Neural crest cell (in vitro differentiated cells): ENCODE measurements at places on chromosomes 2 and 18. TPM values are rescaled to one million over a fixed set of nuclear protein-coding genes. Genes with fewer than 3 reads are reported as not detected.

- DNase-seq = no peak
Measured at GRCh38 chr2:45812011-45812500, 160.6 kb downstream of the PRKCE start.

- no peak for DNase-seq
Measured at GRCh38 chr2:134917360-134917865, 1.2 kb upstream of the CCNT2 start.

GRCh38 chr2:241033336-241033987, 35.0 kb downstream of the SNED1 start:
- no peak for DNase-seq

- no peak for DNase-seq
Measured at GRCh38 chr2:214604861-214605260, 194.0 kb downstream of the VWC2L start.

DNA sequence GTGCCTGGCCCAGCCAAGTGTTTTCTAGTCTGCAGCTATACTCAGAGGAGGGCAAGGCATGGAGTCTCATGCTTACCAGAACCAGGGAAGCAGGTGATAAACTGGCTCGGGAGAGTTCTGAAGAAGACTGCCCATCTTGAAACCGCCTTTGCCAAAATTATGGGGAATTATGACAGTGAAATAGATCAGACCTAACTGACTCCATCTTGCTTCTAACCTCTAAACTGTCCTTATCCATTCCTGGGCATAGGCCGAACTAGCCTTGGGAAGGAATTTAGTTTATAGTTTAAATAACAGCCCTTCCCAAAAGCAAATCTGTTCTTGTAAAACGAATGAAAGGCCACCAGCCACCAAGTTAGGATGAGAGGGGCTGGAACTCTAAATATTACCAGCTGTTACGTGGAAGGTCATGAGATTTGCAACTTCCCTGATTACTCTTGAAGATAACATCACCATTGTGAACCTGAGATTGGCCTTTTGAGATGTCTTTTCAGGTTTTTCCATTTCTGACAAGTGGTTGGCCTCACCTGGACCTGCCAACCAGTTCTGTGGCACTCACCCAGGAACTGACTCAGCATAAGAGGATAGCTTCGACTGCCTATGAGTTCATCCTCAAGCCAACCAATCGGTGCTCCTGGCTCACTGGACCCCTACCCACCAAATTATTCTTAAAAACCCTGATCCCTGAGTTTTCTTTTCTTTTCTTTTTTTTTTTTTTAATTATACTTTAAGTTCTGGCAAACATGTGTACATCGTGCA, 23.4 kb downstream of the CHCHD5 start:
- DNase-seq = no peak

DNA sequence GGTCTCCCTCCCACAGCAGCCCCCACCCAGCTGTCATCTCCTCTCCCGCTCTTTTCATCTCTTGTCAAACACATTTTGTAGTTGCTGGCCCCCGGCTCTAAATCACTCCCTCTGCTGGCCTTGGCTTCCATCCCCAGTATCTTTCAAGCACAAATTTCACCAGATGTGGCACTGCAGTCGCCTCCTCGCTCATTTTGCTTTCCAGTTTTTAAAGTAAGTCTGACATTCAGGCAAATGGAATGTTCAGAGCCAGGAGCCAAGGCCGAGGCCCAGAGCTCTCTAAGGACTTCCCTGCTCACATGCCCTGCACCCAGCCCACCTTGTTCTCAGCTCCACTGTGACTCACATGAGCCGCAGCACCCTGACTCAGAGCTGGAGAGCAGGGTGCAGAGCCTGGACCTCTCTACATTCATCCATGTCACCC, 158.4 kb downstream of the GALNT14 start:
- no peak for DNase-seq

GRCh38 chr18:7749510-7749981, 182.4 kb downstream of the PTPRM start:
- no peak for DNase-seq

DNA sequence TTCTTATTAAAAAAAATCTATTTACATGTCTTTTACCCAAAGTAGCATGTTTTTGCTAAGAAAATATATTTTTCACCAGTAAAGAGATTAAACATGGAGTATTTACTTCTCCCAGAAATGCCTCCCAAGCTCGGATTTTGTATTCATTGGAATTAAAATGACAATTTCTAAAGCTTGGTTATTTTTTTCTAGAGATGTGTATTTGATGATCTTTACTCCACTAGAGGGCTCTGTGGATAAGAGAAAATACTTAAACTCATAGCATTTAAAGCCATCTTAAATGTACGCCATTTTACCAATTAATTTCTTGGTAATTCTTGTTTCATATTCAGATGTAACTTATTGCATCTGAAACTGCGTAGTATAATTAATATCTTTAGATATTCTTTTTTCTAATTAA, 461.4 kb downstream of the GALR1 start:
- DNase-seq = no peak

Gene ABCG8
- total RNA-seq = not detected in 2 replicates

Gene IRS1
- total RNA-seq = 14.8 and 15.1 TPM in 2 replicates
